ENCODE measurements at places on chromosomes 5 and 9.

DNA sequence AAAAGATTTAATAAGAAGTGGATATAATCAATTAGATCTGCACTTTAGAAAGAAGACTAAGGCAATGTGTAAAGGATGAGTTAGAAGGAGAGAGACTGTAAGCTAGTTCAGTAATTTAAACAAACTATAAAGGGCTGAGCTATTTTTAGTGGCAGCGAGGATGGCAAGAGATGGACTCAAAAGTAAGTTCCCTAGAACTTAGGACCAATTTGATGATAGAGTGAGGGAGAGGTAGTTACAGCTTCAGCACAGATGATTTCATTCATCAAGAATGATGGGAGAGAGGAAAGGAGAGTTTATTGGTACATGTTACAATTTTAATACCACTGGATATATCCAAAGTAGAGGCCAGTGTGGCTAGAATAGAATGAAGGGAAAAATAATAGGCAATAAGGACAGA is 19.1 kb downstream of the NADK2 start:
- no peak for DNase-seq

GRCh38 chr5:83281176-83281575 is 190.4 kb upstream of the VCAN start:
- DNase-seq = no peak

DNA sequence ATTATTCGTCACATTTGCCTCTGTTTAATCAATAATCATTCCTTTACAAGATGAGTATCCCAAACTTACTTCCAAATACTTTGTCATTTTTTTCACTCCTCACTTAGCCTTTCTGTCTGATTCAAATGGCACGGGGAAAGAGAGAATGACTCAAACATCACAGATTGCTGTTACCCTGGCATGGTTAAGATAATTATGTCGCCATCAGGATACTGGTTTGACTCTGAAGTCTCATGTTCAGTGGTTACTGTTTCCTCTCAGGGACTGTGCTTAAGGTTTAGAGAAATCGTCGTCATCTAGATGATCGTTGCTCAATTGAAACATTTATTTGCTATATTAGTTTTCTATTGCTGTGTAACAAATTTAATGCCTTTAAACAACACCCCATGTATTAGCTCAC is 45.2 kb upstream of the RAD23B start:
- no peak for DNase-seq

DNA sequence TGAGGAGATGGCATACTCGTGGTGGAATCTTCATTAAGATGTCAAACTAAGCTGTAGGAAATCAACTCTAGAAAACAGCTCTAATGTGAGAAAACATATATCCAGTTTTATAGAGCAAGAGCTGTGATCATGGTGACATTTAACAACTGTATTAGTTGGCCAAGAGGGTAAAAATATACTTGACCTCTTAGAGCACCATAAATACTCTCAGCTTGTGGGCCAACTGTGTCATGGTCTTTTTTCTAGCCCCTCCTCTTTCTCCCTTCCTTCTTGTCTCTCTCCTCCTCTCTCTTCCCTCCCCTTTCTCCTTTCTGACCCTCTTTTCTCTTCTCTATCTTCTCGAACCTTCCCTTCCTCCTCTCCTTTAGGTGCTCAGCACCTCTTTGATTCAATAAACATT is 54.7 kb downstream of the TMC1 start:
- DNase-seq = no peak

DNA sequence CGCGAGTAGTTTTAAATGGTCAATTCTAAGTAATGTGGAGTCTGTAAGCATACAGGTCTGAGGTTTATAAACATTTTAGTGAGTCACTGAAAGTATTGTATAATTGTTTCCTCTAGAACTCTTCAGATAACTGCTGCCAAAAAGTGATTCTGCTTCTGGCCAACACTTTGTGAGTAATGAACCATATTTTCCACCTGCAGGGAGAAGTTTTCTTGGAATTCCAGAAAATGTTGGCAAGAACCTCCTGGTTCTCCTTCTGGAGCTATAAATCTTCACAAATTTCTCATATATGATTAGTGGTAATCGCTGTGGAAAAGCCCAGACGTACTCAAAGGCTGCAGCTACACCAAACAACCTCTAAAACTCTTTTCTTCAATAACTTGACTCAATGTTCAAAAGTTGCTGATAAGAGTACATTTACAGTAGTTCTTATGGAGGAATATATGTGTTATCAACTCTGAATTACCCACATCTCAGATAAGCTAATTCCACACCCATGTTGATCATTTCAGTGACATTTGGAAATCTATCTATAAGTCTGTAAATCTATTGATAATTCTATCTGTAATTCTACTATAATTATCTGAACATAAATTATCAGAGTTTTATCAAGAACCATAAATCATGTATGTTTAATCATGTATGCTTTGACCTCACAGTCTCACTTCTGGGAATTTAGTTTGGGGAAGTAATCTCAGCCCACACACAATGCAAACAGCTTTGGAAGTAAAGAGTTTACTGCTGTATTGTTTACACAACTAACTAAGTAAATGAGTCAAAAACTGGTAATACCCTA is 74.1 kb downstream of the FNBP1 start:
- DNase-seq = no peak

DNA sequence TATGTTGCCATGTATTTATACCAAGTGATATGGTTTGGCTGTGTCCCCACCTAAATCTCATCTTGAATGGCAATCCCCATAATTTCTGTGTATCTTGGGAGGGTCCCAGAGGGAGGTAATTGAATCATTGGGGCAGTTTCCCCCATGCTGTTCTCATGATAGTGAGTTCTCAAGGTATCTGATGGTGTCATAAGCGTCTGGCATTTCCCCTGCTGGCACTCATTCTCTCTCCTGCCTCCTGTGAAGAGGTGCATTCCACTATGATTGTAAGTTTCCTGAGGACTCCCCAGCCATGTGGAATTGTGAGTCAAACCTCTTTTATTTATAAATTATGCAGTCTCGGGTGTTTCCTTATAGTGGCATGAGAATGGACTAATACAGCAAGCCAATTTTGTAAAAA is 140.8 kb upstream of the ADAMTSL1 start:
- no peak for DNase-seq

- DNase-seq = no peak
Observed at GRCh38 chr5:113150821-113151220, 174.2 kb downstream of the DCP2 start.

- no peak for DNase-seq
Observed at GRCh38 chr9:91824151-91824550, 125.9 kb downstream of the ROR2 start.

DNA sequence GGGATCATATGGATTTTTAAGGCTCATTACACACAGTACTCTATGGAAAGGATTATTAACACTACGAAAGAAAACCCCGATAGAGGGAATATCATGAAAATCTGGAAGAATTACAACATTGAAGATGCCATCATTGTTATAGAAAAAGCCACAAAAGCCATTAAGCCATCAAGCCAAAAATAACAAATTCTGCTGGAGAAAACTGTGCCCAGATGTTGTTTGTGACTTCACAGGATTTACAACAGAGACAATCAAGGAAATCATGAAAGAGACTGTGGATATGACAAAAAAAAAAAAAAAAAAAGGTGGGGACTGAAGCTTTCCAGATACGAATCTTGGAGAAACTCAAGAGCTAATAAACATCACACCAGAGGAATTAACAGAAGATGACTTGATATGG is 433.8 kb upstream of the CDH6 start:
- DNase-seq = no peak

GRCh38 chr5:124582561-124582840 is 163.9 kb downstream of the ZNF608 start:
- peak; percentile 43 for DNase-seq

- no peak for DNase-seq
Observed at GRCh38 chr5:133581918-133582317, 30.4 kb downstream of the FSTL4 start.

DNA sequence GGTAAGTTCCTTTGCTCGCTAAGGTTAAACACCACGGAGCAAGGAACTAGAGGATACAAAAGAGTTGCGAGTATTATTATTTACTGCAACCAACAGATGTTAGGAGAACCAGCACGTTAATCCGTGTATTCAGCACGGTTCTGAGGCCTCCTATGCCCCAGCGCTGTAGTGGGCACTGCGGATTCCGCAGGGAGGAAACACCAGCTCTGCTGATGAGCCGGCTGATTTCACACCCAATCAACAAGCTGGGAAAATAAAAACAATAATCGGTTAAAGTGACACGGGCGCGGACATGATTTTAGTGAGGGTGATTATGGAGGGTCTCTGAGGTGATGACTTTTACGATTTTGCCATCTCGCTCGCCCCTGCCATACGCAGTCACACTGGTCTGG is 702 bp upstream of the PRELID2 start:
- DNase-seq = no peak

- no peak for DNase-seq
Observed at GRCh38 chr9:33232815-33233214, 7.2 kb upstream of the SPINK4 start.

- no peak for DNase-seq
Observed at GRCh38 chr5:74370168-74370567, 270.4 kb downstream of the ENC1 start.

GRCh38 chr5:56499491-56499890 is 266.4 kb upstream of the ANKRD55 start:
- DNase-seq = no peak

DNA sequence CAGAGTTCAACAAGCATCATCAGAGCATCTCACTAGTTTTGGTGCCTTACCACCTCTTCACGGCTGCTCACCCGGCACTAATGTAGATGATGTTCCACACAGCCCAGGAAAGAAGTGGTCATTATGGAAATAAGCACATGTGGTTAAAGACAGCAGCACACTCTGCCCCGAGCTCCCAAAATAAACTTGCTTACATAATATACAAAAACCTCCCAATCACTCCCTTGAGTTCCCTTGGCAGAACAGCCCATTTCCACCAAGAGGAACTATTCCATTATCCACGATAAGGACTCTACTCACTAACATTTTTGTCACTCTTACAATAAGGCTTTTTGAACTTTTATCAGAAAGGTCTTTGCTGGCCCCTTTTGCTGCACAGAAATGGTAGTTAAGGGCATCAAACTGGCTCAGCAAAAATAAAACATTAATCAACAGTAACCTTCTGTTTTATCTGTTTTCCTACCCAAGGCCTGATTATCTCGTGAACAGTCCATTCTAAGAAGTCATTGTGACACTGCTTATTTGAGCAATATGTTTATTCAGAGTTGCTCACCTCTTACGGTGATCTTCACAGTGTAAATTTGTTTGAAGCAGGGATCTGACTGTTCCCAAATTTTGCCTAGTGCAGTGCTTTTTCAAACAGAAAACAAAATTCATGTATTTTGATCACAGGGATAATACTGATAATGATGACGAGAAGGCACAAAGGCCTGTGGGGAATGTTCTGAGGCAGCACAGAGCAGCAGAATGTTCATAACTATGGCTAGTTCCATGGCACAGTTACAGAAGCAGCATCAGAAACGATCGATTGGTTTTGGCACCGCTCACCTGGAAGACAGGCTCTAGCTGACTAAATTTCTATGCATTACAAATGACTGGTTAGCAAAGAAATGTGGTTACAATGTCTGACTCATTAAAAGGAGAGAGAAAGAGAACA is 399.8 kb upstream of the PIK3R1 start:
- no peak for DNase-seq

DNA sequence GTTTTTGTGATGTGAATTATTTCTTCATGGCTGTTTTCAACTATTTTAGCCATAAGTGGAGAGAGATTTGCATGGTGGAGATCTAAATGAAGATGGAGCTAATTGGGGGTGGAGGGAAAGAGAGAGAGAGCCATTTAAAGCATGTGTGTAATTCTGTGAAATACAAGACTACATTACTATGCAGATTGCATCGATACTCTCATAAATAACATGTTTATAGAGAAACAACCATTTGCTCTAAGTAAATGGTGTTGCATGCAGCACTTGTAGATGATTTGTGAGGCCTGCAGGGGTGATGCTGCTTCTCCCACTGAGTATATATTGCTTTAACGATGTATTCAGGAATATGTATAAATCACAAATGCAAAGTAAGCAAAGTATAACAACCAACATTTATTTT is 270.2 kb upstream of the RIOK2 start:
- DNase-seq = no peak

DNA sequence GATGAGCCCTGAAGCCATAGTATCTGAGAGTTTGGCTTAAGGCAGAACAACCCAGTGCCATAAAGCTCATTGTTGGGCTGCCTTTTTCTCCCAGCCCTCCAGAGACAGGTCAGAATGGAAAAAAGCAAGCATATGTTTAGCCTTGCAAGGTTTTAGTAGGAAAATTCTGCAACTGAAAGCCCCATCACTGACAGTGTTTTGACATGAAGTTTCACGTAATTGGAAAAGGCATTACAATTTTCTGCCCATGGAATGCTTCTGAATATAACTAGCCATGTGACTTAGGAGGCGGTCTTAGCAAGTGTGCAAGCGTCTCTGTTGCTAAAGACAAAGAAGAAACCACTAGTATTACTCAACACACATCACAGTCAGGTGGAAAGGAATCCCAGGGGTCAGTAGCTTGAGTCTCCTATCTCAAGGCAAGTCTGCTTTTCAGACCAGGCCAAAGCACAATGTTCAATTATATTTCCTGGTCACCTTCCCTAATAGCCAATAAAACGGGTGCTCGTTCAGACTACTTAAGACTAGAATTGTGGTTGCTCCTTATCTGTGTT is 117.6 kb downstream of the CARTPT start:
- DNase-seq = no peak

DNA sequence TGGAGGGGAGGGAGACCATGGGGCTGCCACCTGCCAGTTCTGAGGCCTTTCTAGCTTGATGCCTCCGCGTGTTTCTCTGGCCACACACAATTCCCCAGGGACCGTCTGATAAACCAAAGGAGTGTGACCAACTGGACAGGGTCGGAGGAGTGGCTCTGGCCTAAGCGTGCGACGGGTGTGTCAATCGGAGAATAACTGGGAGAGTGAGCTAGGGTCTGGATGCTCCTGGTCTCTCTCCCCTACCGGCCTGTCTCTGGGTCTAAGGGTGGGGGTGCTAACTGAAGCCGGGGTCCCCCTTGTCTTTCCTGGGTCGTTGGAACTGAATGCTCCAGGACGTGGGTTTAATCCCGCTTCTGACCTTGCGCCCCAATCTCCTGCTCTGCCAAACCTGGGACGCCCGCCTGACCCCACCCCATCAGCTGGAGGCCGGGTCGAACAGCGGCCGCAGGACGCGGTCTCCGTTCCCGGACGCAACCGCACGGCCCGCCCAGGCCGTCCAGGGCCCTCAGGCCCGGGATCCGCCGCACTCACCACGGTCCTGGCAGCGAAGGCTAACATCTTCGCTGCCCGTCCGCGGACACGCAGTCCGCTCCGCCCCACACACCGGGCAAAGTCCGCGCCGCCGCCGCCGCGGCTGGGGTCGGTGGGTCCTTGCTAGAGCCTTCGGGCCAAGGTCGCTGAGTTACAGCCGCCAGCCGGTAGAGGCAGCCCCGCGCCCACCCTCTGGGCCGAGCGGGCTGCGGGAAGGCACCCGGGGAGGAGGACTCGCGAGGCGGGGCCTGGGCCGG is 447 bp downstream of the CRAT start:
- no peak for DNase-seq

GRCh38 chr9:71706176-71706575 is 62.1 kb downstream of the CEMIP2 start:
- DNase-seq = no peak

DNA sequence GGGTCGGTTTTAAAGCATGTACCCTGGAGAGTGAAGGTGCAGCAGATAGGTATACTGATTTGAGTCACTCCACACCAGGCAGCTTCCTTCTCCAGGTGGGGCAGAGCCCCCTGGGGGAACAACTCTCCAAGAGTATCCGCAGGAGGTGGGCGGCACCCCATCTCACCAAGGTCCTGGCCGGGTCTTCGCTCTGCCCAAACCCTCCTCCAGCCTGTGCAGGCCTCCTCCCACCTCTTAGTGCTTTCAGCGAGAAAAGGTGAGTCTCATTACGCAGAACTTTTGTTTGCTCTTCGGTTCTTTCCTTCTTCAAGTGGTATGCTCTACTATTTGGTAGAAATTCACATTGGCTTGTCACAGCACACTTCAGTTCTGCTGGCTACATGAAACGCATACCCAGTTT is 13.7 kb downstream of the SPACA9 start:
- no peak for DNase-seq
